Activated CD4-positive, alpha-beta T cell treated with anti-CD3 and anti-CD28 coated beads, Interleukin-2, amount 10 ng/mL, durations not matched to agents 7 days and 5 days (primary cell): ENCODE measurements at places on chromosomes 12 and 14. TPM values are rescaled to one million over a fixed set of nuclear protein-coding genes. Genes with fewer than 3 reads are reported as not detected.

The ENDOU gene
- not detected for total RNA-seq

DNA sequence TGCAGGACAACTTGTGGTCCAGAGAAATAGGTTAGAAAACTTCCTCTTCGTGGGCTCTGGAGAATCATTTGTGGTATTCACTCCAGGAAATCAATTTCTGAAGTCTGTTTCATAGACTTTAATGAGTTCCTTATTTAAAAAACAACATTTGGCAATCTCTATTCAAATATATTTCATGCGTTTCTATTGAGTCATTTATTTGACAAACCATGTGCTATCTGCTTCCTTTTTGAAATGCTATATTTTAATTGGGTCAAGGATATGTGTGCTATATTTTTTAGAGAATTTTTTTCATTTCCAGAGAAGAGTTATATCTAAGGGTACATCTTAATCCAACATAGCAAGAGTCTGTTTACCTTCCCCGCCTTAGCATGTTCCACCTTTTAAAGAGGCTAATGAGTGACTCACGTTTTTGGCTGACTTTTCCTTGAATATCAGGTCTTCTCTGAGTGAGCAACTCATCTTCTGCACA, 252.4 kb upstream of the EGLN3 start:
- H3K4me3 ChIP-seq = no peak overlapping the region
- no peaks in the 10 kb centered on the region for H3K36me3 ChIP-seq
- no peak overlapping the region for H3K27ac ChIP-seq
- peaks cover 10% of the 10 kb centered on the region for H3K27me3 ChIP-seq
- no peak for DNase-seq

The MYL2 gene
- total RNA-seq = not detected

DNA sequence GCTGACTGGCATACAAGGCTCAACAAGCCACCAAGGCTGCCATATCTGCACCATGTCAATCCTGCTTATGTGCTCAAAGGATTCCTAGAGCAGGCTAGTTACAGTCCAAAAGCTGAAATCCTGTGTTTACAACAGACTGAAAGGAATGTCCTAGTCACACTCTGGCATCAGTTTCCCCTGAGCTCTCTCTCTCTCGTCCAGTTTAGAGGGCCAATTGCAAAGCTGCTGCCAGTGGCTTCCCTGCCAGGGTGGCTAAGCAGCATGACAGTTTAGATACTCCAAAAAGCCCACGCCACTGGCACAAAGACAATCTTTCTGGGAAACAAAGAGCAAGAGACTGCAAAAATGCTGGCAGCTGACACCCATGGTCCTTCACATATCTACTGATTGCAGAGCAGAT, 392.1 kb downstream of the RPS29 start:
- H3K4me1 ChIP-seq = no peaks in the 10 kb centered on the region
- no peak for DNase-seq
- H3K27me3 ChIP-seq = no peaks in the 10 kb centered on the region
- H3K27ac ChIP-seq = no peak overlapping the region

DNA sequence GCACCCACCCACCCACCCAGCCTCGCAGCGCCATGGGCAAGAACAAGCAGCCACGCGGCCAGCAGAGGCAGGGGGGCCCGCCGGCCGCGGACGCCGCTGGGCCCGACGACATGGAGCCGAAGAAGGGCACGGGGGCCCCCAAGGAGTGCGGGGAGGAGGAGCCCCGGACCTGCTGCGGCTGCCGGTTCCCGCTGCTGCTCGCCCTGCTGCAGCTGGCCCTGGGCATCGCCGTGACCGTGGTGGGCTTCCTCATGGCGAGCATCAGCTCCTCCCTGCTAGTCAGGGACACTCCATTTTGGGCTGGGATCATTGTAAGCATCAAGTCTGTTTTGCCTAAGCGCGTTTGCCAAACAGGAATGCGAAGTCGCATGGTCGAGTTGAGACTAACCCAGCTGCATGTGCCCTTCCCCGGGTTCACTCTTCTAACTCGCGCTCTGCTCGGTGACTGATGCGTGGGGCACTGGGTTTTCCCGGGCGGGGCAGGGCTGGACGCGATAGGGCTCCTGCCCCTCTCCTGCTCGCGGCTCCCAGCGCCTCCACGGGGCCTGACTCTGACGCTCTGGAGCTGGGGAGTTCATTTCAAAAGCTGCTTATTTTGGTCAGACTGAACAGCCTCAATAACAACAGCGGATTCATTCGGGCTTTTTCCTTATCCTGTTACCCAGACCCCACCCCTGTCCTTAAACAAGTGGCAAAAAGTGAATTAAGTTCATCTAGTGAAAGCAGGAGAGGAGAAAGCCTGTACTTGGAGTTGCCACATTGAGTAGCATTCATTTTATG, 458 bp downstream of the SSPN start:
- no peak overlapping the region for H3K27ac ChIP-seq
- H3K4me3 ChIP-seq = peak overlapping the region; percentile 68
- H3K4me1 ChIP-seq = peaks cover 10% of the 10 kb centered on the region
- H3K36me3 ChIP-seq = no peaks in the 10 kb centered on the region
- H3K27me3 ChIP-seq = peaks cover 62% of the 10 kb centered on the region

- H3K27me3 ChIP-seq = no peaks in the 10 kb centered on the region
- no peak overlapping the region for H3K27ac ChIP-seq
- H3K4me1 ChIP-seq = no peaks in the 10 kb centered on the region
- no peak overlapping the region for H3K4me3 ChIP-seq
- no peaks in the 10 kb centered on the region for H3K36me3 ChIP-seq
These were observed 321.4 kb upstream of the LRFN5 start for GRCh38 chr14:41285186-41285748.

DNA sequence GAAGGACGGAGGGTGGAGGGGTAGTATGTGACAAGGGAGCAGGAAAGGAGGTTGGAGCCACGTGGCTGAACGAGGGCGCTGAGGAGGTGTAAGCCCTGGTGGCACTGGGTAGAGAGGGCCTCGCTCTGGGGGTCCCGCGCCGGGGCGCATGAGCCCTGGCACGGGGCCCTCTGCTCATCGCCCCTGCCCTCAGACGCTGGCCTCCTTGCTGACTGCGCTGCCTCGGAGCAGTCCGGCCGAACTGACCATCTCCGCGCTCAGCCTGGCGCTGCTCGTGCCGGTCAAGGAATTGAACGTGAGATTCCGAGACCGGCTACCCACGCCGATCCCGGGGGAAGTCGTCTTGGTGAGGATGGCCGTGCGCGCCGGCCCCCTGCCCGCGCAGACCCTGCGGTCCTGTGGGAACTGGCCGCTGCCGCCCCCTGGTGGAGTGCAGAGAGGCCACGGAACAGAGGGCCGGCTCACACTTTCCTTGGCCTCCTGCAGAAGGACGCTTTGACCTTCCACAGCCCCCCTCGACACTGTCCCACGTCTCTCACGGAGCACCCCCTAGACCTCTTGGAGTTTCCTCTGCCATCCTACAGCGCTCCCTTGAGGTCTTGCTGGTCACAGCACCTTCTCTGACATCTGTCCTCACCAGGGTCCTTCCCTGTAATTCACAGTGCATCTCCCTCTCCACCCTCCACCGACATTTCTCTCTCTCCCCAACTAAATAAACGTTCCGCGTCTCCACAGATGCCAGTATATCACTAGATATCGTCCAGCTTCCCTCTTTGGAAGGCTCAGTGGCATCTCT, 10.5 kb downstream of the ARHGEF25 start:
- DNase-seq = peak; percentile 58
- H3K36me3 ChIP-seq = no peaks in the 10 kb centered on the region
- peaks cover 30% of the 10 kb centered on the region for H3K4me1 ChIP-seq
- H3K27ac ChIP-seq = no peak overlapping the region
- peaks cover 96% of the 10 kb centered on the region for H3K27me3 ChIP-seq

DNA sequence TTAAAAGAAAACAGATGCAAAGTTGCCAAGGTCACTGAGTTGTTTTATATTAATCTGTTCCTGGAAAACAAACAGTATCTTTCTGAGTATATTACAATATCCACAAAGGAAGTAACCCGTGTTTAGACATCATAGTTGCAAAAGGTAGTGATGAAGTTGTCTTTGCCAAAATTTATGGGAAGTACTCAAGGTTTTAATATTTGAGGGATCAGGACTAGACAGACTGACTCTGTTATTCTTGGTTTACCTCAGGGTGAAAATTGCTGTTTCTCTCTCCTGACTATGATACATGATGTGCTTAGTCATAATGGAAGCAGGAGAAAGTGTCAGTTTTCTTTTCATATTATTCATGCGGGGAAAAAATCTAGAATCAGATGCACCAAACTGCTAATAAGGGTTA, 28.3 kb downstream of the TMEM233 start:
- H3K4me1 ChIP-seq = peaks cover 2% of the 10 kb centered on the region
- no peak overlapping the region for H3K27ac ChIP-seq
- peaks cover 11% of the 10 kb centered on the region for H3K27me3 ChIP-seq
- DNase-seq = no peak
- H3K4me3 ChIP-seq = no peak overlapping the region

DNA sequence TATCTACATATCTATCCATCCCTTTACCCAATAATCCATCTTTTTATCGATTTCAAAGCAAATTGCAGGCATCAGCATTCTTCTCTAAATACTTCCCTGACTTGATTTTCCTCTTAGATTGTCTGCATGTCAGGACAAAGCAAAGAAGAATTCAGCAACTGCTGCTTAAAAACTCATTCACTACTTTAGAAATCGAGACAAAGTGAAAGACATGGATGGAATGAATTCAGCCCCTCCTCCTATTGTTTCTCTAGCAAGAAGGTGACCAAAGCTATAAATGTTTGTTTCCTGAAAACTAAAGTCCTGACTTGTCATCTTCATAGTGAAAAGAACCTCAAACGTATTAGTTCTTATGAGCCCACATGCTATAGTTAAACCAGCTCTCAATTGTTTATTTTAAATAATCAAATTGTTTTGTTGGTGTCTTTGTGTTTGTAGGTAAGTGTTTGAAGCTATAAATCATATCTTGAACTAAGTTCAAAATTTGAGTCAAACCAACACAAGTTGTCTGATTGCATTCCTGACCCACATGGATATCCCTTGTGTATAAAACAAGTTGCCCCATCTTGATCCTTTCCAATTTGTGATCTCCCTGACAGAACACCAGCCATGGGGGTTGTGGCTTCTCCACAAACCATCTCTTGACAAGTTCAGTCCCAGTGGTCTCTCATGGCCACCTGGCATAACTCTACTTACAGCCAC, 58.6 kb upstream of the ARHGAP5 start:
- no peak overlapping the region for H3K4me3 ChIP-seq
- no peak overlapping the region for H3K27ac ChIP-seq
- no peak for DNase-seq
- H3K27me3 ChIP-seq = peaks cover 6% of the 10 kb centered on the region
- no peaks in the 10 kb centered on the region for H3K4me1 ChIP-seq

DNA sequence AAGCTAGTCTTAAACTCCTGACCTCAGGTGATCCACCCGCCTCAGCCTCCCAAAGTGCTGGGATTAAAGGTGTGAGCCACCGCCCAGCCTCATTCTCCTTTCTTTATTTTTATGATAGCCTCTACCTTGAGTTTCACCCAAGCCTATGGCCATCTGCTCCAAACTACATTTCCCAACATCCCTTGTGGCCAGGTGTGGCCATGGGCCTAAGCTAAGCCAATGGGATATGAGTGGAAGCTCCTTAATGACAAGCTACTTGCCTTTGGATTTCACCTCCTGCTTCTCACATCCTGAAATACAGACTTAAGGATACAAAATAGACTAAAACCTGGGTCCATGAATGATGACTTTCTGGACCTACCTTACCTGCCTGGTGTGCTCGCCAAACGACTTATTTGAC, 46.2 kb downstream of the DPF3 start:
- H3K4me1 ChIP-seq = peaks cover 1% of the 10 kb centered on the region
- peaks cover 8% of the 10 kb centered on the region for H3K27me3 ChIP-seq
- no peak overlapping the region for H3K4me3 ChIP-seq
- H3K36me3 ChIP-seq = no peaks in the 10 kb centered on the region
- DNase-seq = no peak

DNA sequence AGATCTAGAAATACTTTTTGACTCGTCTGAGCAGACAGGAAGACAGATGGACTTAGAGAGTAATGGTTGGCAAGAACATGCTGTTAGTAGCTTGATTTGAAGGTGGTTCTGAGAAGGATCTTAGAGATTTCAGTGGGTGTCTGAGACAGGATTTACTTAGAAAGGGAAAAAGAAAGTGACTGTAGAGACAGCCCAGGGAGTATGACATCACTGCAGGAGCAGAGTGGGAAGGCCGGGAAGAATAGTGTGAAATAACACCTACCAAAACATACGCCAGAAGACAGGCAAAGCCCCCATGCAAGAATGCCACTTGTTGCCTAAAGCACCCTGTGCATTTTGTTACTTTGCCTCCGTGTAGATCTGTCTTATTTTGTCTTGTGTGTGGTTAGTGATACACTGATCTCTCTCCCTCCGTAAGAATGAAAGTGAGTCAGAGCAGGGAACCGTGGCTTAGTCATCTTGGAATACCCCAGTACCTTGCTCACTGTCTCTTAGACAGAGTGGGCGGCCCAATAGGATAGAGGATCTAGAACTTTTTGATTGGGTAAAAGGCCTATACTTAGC, 161.3 kb upstream of the IFNG-AS1 start:
- no peak overlapping the region for H3K27ac ChIP-seq
- H3K27me3 ChIP-seq = no peaks in the 10 kb centered on the region
- no peak for DNase-seq
- no peaks in the 10 kb centered on the region for H3K36me3 ChIP-seq
- no peak overlapping the region for H3K4me3 ChIP-seq

The RFLNA gene
- not detected for total RNA-seq

DNA sequence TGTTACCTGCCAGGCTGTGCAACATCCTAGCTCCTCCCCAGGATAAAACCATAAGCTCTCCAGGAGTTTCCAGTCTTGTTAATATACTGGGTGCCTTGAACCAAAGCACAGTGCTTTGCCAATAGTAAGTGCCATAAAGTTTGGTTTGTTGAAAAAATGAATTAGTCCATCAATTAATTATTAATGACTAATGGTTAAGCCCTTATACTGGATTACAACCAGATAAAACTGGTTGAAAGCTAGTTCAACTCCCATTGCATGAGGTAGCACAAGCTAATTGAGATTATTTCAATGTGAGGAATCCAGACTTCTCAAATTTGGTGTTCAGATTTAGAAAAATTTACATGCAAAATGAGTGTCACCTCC, 1.6 kb upstream of the KRT3 start:
- no peaks in the 10 kb centered on the region for H3K27me3 ChIP-seq
- no peak for DNase-seq
- H3K36me3 ChIP-seq = no peaks in the 10 kb centered on the region

GRCh38 chr14:53946404-53947093, 10.1 kb downstream of the BMP4 start:
- no peak overlapping the region for H3K4me3 ChIP-seq
- H3K27me3 ChIP-seq = peaks cover 76% of the 10 kb centered on the region

The GALNT16 gene
- not detected for total RNA-seq

- no peaks in the 10 kb centered on the region for H3K27me3 ChIP-seq
- H3K27ac ChIP-seq = no peak overlapping the region
- no peaks in the 10 kb centered on the region for H3K36me3 ChIP-seq
- no peak for DNase-seq
- no peak overlapping the region for H3K4me3 ChIP-seq
- H3K4me1 ChIP-seq = no peaks in the 10 kb centered on the region
These were observed 41.8 kb upstream of the DCN start for GRCh38 chr12:91224401-91224800.

GRCh38 chr12:106197906-106198623, 49.8 kb downstream of the CKAP4 start:
- no peak overlapping the region for H3K27ac ChIP-seq
- no peak overlapping the region for H3K4me3 ChIP-seq
- no peak for DNase-seq

GRCh38 chr14:95485222-95485819, 31.1 kb downstream of the SYNE3 start:
- peak overlapping the region; percentile 60 for H3K27ac ChIP-seq
- H3K4me1 ChIP-seq = peaks cover 53% of the 10 kb centered on the region
